NCI-H1436 treated with DMSO at 0.1 percent for 48 hours (cell line): ENCODE measurements at places on chromosomes 2 and 18.

DNA sequence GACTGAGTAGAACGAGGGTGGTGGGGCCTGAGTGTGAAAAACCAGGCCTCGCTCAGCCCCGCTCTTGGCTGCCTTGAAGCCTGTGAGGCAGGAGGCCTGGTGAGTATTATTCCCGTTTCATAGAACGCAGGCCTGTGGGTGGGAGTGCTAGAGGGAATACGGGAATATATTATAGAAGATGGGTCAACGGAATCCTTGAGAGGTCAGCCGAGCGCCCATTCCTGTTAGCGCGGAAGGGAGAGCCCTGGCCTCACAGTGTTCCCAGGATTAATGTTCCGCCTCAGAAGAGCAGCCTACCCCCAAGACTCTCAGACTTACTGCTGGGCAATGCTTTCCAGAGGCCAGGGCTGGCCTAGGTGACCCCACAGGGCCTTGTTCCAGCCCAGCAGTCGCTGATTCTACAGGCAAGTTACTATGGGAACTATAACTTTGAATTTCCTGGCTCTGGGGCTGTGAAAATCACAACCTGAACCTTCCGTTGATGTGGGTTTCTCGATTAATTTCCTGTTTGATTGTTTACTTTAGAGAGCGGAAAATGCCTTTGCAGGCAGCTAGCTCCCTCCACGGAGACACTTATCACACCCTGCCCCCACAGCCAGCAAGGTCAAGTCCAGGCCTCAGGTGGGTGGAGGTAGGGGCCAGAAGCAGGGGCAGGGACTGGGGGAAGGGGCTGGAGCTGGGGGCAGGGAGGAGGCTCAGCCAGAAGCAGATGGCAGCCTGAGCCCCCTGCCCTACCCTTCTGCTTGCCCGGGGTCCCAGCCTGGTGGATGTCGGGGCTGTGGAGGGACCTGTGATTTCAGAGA, 108.3 kb downstream of the SMAD7 start:
- DNase-seq = no peak

DNA sequence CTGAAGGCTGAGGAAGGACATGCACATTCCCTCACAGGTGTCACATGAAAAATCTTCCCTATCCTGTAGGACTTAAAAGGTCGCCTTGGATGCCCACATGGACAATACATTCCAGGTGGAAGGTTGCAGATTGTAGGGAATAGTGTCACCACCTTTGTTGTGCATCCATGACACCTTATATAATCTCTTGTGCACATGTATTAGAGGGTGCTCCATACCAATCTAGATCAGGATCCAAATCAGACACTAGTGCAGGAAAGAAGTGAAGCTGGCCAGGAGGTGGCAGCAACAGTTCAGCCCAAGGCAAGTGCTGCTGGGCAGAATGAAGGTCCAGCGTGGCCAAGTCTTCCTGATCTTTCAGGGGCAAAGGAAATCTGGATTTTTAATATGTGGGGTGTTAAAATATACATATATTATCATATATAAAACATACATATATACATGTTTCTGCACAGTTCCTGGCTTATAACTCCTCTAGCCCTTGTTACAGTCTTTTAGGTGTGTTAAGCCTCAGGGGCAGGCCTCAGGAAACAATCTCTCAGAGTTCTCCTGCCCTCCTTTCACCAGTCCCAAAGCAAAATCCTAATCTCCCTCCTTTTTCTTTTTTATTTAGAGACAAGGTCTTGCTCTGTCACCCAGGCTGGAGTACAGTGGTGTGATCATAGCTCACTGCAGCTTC, 16.6 kb downstream of the NIF3L1 start:
- DNase-seq = no peak

DNA sequence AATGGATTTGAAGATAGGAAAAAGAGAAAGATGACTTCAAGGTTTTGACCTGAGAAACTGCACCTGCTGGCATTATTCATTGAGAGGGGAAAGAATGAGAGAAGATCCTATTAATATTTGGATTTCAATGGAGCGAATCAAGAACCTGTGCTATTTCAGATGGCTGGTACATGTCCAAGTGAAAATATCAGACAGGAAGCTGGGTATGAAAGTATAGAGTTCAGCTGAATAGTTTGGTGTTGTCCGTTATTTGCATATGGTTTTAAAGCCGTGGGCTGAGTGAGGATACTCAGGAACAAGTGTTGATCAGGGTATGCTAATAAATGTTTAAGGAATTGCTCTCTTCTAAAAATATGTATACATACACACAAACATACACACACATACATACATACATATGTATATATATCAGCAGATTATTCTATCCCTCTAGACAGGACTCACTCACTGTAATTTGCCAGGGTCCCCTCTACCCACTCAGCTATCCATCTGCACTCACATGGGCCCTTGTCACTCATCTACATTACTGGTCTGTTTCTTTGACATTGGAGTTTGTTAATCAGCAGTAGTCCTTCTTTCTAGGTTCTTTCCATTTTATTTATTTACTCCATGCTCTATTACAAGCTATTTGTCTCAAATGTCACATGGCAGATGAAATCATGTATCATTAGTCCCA, 33.9 kb upstream of the IKZF2 start:
- no peak for DNase-seq

DNA sequence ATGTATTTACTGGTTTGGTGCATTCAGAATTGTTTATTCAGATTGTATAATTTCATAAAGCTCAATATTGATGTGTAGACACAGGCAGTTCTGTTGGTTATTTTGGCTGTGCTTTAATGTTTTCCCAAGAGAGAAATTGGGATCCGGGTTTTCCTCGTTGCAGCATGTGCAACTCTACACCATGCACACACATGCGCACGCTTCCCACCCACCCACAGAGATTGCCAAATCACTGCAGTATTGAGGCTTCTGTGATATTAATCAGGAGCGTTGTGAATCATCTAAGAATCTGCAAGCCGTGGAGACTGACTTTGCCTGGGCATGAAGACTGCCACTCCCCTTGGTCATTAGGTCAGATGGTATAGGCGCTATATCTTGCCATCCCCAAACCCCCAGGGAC, 571.5 kb downstream of the SLC4A3 start:
- no peak for DNase-seq

GRCh38 chr2:109222825-109223471, 93.9 kb downstream of the SH3RF3 start:
- no peak for DNase-seq

- no peak for DNase-seq
Observed at GRCh38 chr18:56097621-56098020, 509.6 kb upstream of the TCF4 start.

DNA sequence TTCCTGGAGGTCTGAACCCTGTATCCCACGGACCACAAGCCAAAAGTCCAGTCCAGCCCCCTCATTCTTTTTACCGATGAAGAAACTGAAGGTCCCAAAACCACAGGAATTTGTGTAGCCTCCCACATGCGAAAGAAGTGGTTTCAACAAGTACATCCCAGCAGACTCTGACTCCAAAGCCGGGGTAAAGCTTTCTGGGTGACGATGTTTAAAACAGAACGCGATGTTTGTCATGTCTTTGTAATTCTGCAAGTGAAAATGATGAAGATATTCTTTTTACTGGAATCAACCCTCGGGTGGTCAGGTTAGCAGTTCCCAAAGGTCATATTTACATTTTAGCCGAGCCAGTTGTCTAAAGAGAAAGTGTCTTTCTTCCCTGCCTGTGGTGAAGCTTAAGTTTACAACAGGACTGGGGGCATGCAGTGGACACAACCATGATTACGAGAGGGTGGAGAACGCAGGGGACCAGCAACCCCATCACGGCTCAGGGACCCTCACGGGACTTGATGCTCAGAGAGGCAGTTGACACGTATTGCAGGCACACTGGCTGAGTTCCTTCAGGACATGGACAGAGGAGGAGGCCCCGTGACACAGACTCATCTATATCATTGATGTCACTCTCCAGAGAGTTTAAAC, 17.8 kb upstream of the TMEM131 start:
- no peak for DNase-seq

GRCh38 chr2:109209412-109209811, 80.4 kb downstream of the SH3RF3 start:
- no peak for DNase-seq

- no peak for DNase-seq
Observed at GRCh38 chr2:218259099-218259961, 1.5 kb upstream of the GPBAR1 start.

DNA sequence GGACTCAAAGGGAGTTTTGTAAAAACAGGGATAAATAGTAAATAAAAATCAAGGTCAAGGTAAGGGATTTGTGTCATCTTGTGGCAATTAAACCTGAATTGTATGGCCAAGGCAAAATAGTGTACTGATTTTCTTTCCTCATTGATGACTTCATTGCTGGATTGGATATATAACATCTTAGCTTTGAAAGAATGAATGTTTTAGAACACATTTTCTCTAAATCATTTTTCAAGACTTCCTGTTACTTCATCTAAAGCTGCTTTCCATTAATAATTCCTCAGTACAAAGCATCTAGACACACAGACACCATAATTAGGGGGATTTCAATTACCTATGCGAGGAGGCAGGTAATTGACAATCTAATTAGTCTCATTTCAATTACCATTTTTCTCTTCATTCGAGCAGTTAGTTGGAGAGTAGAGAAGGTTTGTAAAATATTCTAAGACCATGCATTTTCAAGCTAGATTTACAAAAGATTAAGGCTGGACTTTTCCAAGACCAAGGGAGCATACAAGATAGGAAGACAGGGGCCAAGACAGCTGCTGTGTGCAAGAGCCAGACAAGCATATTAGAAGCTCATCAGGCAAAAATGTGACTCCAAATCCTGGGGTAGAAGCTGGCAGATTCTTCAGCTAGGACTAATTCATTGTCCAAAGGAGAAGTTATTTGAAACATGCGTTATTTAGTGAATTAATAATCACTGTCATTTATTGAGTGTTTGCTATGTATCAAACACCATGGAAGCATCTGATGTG, 253.6 kb downstream of the EPHA4 start:
- no peak for DNase-seq

DNA sequence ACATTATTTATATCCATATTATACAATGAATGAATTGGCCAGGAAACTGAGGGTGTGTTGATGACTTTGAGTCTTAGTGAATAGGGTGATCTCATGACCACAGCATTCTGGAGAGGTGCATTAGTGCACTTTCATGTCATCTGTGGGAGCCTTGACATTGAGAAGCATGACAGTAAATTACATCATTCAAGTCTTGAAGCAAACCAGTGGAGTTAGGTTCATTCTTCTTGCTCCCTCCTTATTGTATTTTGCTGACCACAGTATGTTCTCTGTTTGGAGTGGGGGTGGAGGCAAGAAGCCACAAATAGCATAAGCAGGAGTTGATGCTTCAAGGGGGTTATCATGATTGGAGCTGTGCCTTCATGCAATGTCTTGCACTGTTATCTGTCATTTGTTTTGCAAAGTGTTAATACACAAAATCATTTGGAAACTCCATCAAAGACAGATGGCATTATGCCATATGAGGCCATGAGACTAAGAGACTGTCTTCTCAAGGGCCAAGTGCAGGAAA, 680.2 kb downstream of the NYAP2 start:
- DNase-seq = no peak

GRCh38 chr2:98404556-98405250, 40.0 kb upstream of the INPP4A start:
- no peak for DNase-seq

- DNase-seq = no peak
Observed at GRCh38 chr18:59724103-59724502, 26.9 kb upstream of the CCBE1 start.

DNA sequence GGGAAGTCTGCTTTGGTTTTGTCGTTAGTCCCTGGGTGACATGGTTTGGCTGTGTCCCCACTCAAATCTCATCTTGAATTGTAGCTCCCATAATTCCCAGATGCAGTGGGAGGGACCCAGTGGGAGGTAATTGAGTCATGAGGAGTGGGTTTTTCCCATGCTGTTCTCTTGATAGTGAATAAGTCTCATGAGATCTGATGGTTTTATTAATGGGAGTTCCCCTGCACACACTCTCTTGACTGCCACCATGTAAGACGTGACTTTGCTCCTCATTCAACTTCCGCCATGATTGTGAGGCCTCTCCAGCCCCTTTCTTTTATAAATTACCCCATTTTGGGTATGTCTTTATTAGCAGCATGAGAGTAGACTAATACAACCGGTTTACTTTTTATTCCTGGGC, 405.8 kb upstream of the ID2 start:
- no peak for DNase-seq

DNA sequence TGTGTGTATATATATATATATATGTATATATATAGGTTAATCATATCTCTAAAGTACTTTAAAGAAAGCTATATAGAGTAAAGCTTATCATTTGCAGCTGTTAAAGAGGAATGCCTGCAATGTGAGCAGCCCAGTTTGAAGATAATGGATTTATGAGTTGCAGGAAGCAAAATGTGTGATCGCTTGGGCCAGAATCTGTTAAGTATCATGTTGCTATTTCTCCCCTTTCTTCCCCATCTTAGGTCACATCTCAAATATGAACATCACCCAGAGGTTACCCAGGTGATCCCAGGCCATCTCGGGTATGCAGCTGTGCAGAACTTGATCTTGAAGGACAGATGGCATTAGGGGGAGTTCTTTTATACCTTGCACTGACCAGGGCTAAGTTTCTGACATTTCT, 316.5 kb downstream of the MTX2 start:
- no peak for DNase-seq

- no peak for DNase-seq
Observed at GRCh38 chr2:1972011-1972410, 227.7 kb upstream of the PXDN start.

- DNase-seq = peak; percentile 15
Observed at GRCh38 chr18:21575656-21576055, 24.8 kb downstream of the ESCO1 start.

- no peak for DNase-seq
Observed at GRCh38 chr18:26268454-26268853, 42.2 kb downstream of the TAF4B start.

DNA sequence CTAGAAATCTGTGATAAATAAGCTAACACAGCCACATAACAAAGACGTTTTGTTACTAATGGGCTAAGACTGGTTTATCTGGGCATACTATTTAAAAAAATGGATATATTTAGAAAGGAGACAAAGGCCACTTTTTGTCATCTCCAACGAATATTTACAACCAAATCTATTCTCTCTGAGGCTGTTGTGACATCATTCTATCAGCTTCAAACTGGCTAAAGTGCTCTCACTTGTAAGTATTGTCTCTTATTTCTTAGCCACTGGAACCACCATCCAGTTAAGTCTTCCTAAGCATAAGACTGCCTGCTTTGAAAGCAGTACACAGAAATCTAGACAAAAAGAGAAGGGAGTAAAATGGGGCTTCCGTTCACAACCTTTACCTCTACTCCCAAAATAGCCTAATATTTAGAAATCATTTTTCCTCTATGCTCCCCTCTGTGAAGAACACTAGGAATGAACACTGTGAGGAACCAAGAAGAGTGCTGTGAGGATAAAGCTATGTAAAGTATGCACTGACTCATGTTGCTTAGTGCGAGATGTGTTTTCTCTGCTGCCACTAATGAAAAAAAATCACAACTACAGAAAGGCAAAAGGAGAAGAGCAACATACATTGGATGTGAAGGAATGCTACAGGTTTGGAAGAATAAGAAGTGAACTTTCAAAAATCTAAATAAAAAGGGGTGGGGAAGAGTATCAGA, 264.1 kb downstream of the EXOC6B start:
- no peak for DNase-seq
